ENCODE measurements at places on chromosomes 16 and 17.

GRCh38 chr17:10058921-10059683 lies 139.3 kb downstream of the GAS7 start:
- no peak for DNase-seq

DNA sequence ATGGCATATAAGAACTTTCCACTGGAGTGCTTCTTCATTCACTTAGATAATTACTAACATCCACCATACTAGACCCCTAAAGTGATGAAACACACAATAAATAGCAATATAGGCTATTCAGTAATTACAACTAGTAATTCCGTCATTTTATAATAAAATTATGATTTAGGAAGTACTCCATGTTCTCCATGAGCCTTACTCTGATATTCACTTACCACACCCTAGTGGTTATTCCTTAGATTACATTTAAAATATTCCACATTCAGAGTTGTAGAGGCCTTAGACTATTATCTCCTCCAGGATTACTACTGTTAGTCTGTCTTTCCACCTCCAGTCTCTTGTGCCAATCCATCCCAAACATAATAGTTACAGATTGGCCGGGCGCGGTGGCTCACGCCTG lies 62.4 kb downstream of the STH start:
- DNase-seq = no peak

DNA sequence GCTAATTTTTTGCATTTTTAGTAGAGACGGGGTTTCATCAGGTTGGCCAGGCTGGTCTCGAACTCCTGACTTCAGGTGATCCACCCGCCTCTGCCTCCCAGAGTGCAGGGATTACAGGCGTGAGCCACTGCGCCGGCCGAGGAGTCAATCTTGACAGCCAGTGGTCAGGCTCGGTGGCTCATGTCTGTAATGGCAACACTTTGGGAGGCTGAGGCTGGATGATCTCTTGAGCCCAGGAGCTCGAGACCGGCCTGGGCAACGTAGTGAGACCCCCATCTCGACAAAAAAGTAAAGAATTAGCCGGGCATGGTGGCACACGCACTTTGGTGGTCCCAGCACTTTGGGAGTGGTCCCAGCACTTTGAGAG lies 608 bp upstream of the PGS1 start:
- no peak for DNase-seq

DNA sequence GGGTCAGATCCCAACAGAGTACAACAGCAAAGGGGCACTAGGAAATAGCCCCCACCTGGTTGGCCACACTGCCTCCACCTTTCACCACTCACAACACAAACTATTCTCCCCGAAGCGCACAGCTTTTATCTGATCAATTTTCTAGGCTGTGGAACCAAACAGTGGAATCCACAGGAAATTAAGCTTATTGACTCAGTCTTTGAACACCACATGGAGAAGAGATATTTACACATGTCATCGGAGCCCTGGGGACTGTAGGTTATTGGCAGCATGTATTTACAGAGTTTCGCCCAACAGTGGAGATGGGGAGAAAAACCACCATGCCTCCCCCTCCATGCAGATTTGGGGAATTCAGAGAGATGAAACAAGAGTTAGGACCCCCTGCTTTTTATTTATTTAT lies 154.8 kb downstream of the XYLT1 start:
- no peak for DNase-seq

DNA sequence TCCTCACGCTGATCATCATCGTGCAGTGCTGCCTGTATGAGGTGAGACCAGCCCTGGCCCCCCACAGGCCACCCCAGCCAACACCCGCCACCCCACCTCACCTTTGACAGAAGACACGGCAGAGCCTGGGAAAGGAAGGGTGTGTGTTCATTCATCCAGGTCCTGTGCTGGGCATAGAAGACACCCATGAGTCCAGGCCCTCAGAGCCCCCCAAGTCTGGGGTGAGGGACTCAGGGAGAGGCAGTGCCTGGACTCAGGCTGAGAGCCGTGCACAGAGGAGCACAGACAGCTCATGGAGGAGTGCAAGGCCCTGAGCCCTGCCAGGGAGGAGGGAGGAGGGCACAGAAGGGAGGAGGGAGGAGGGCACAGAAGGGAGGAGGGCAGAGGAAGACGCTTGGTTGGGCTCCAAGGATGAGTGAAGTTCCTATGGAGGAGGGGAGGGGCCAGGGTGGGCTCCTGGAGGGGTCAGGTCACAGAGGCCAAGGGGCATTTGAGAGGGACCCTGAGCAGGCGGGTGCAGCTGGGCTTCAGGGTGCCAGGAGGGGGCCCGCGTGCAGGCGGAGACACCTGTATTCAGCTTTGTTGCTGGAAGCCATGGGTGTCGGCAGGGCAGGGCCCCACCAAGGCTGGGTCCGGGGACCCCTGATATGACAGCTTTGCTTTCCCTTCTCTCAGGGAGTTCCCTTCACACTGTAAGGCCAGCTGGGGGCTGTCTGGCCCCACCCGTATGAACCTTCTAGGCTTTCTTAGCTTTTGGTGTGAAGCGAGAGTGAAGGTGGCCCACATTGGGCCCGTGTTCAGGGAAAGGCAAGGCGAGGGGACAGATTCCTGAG lies 11.4 kb downstream of the TAX1BP3 start:
- peak; percentile 39 for DNase-seq

- no peak for DNase-seq
These were observed 9.6 kb downstream of the MT1X start for GRCh38 chr16:56691885-56692284.

GRCh38 chr17:45170280-45170930 lies 8.7 kb downstream of the HEXIM2 start:
- DNase-seq = no peak

- peak; percentile 59 for DNase-seq
These were observed 32.4 kb downstream of the SMARCE1 start for GRCh38 chr17:40615068-40615840.
